ENCODE measurements at places on chromosomes 5 and 9.

DNA sequence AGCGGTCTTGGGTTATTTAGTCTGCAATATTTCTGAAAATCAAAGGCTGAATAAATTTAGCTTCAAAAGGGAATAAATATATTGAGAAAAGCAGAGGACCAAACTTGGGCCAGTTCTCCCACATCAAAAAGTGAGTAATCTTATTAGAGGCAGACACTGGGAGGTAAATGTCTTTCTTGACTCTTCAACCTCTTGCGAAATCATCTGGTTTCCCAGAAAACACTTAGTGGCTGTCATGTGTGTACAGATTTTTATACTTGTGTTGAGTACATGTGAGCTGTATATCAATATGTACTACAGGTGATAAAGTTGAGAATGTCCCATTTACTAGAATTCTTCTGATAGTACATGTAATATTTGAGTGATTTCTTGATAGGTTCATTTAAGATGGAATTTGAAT lies 454.9 kb downstream of the PRR16 start:
- DNase-seq: no peak

GRCh38 chr9:137046088-137046787 lies at the start of gene NPDC1:
Gene NPDC1, minus strand, starts transcription at chr9:137046177. Its CDS starts 188 bp downstream, at chr9:137045989.
- DNase-seq: peak; percentile 64

- DNase-seq: no peak
Measured at GRCh38 chr5:178458140-178458539, 132.1 kb downstream of the COL23A1 start.

DNA sequence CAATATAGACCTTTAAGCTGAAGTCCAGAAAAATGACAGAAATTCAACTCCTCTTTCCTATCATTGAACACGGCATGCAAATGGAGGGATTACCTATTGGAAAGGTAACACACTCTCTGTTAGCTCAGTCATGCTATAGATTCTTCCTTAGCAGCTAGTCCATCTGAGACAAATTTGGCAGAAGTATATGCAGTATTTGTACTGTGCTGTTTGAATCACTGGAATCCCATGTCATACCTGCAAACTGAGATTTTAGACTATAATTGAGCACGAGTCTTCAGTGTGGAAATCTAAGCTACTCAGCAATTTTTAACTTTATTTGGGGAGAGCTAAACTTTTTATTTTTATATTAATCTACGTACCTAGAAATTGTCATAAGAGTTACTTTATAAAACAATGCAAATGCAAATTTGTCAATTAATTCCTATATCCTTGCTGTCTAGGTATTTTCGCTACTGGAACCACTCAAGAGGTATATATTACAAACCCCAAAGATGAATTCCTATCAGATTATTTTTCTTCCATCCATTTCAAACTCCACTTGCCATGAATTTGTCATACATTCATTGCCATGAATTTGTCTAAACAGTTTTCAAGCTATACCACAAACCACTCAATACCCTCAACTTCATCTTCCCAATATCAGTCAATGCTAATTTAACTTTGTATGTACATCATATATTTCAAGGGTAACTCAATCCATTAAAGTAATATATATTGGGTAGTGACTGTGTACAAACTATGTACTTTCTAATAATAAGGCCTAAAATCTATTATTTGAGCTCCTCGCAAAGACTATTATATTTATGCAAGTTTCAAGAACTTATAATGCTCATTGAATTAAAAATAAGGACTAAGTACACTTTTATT lies 224.8 kb downstream of the MEF2C start:
- no peak for DNase-seq

All from uterus (tissue), 4 donors.